ENCODE measurements at places on chromosomes 7 and 10. TPM values are rescaled to one million over a fixed set of nuclear protein-coding genes. Genes with fewer than 3 reads are reported as not detected.

Gene ZNF107
- 1.2 TPM for total RNA-seq

GRCh38 chr10:62813981-62814380 lies 2.2 kb downstream of the EGR2 start:
- peaks cover 10% of the 10 kb centered on the region for H3K27me3 ChIP-seq
- peaks cover 21% of the 10 kb centered on the region for H3K4me1 ChIP-seq
- no peak for DNase-seq
- no peaks in the 10 kb centered on the region for H3K36me3 ChIP-seq
- no peak overlapping the region for H3K27ac ChIP-seq

DNA sequence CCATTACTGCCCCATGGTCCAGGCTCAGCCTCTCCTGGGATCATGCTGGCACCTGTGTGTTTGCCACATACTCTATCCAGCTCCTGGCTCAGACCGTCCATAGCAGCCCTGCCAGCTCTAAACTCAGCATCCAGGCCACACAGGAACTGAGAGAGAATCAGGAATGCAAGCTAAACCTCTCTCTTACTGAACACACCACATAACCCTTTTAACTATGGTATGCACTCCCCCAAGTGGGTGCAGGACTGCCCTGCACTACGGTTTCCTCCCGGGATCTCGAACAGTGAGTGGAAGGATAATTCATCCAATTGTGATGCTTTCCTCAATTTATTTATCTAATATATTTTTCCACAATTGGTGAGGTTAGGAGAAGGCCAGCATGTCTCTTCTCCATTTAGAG lies 17.1 kb upstream of the ZNF800 start:
- no peaks in the 10 kb centered on the region for H3K4me1 ChIP-seq
- no peak for DNase-seq
- H3K27me3 ChIP-seq: peaks cover 2% of the 10 kb centered on the region

GRCh38 chr10:11601670-11602069 lies 9.8 kb downstream of the USP6NL start:
- no peak overlapping the region for H3K4me3 ChIP-seq
- no peak overlapping the region for H3K27ac ChIP-seq

DNA sequence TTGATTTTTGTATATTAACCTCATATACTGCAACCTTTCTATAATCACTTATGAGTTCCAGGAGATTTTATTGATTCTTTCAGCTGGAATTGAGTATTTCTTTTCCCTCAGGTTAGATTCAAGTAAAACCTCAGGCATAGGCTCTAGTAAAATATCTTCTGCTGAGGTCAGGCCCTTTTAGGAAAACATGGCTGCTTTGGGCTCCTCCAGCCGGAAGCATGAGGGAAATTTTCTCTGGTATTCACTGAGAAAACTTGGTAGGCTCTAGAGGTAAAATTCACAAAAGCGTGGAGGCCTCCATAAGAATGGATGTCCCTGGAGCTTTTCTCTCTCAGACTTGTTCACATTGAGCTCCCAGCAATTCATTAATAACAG lies 56.7 kb downstream of the AKR1E2 start:
- no peaks in the 10 kb centered on the region for H3K27me3 ChIP-seq
- H3K36me3 ChIP-seq: no peaks in the 10 kb centered on the region
- no peak overlapping the region for H3K4me3 ChIP-seq

DNA sequence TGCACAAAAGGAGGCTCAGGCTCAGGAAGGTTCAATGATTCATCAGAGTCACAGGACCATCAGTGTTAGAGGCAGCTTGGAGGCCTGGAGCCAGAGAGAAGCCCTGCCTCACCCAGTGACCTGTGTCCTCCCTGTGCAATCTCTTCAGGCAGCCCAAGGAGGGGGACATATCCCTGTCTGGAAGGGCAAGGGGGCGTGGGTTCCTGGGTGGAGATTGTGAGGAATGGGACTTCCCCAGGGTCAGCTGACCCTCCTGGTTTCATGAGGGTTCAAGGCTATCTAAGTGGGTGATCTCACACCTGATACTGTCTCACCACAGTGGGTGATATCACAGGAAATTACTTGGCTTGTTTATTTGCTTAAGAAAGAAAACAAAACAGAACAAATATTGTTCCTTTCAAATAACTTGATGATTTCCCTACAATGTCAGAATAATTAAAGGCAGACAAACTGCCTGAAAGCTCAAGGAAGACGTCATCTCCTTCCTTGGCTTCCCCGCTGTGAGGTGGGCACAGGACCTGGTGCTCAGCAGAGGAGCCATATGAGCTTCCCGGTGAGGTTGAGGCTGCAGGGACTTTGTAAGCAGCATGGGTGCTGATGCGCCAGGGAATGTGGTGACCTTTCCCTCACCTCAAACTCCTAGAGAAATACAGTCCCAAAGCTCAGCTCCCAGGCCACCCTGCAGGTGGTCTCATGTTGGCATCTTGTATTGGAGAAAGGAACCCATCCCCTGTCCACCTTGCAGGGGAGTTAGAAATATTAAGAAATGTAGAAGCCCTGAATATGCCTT lies 763.2 kb downstream of the GRID1 start:
- no peaks in the 10 kb centered on the region for H3K4me1 ChIP-seq
- no peaks in the 10 kb centered on the region for H3K36me3 ChIP-seq
- no peak overlapping the region for H3K27ac ChIP-seq
- H3K4me3 ChIP-seq: no peak overlapping the region
- DNase-seq: no peak

- H3K4me3 ChIP-seq: no peak overlapping the region
- no peak overlapping the region for H3K27ac ChIP-seq
- no peak for DNase-seq
- H3K4me1 ChIP-seq: no peaks in the 10 kb centered on the region
Observed at GRCh38 chr7:149353739-149354504, 91.9 kb downstream of the ZNF783 start.

GRCh38 chr7:72413886-72414285 lies 1.7 kb upstream of the CALN1 start:
- H3K4me3 ChIP-seq: no peak overlapping the region
- no peak for DNase-seq
- no peaks in the 10 kb centered on the region for H3K4me1 ChIP-seq

DNA sequence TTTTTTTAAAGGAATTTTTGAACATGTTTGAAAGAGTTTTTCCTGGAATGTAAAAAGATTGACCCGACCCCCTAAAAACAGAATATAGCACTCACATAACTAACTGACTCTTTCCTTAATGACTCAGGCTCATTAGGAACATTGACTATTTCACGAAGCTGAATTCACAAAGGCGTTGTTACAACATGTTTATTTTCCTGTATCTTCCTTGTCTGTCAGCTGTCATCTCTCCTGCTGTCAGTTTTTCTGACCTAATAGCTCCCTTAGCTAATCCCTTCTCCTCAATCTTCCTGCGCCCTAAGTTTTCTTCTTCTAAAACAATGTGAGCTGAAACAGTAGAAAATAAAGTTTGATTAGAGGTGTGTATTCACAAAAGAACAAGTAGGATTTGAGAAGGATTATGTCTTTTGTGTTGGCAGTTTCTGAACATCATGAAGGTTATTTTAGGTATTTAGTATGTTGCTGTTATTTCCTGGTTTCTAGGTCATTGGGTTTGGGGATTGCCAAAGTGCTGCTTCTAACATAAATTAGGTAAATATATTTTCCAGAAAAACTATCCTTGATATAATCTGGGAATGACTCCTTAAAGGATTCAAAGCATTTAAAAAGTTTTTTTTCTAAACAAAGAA lies 4.6 kb upstream of the MDFIC start:
- H3K27me3 ChIP-seq: no peaks in the 10 kb centered on the region
- no peaks in the 10 kb centered on the region for H3K4me1 ChIP-seq
- no peaks in the 10 kb centered on the region for H3K36me3 ChIP-seq
- H3K27ac ChIP-seq: no peak overlapping the region
- H3K4me3 ChIP-seq: no peak overlapping the region

DNA sequence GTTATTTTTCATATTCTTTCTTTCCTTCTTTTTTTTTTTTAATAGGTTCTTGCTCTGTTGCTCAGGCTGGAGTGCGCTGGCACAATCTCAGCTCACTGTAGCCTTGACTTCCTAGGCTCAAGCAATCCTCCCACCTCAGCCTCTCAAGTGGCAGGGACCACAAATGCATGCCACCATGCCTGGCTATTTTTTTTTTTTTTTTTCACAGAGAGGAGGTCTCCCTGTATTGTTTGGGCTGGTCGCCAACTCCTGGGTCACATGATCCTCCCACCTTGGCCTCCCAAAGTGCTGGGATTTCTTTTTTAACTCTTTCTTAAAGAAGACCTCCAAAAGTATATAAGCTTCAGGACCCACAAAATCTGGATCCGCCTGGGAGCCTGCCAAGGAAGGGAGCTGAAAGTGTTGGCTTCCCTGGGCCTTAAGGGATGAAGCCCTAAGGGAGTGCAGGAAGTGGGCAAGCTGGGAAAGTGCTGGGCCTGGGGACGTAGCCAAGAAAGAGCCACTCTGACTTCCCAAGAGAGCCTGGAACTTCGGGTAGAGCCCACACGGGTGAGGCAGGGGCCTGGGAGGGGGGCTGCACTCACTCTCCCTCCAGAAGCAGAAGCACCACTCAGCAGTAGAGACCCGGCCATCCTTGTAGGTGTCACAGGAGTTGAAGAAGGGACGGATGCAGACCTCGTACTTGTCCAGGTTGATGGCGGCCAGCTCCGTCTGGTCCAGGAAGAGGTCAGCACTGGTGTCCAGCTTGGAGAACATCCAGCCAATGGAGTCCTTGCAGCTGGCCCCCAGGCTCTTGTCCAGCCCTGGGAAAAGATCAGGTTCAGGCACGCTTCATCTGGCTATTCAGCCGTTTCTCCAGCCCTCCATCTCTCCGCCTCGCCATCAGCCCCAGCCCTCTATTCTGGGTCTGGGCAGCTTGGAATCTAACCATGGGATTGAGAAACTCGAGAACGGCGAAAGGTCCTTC lies 21.8 kb downstream of the SPOCK2 start:
- H3K27ac ChIP-seq: no peak overlapping the region
- peaks cover 6% of the 10 kb centered on the region for H3K4me1 ChIP-seq
- no peaks in the 10 kb centered on the region for H3K36me3 ChIP-seq
- DNase-seq: no peak

DNA sequence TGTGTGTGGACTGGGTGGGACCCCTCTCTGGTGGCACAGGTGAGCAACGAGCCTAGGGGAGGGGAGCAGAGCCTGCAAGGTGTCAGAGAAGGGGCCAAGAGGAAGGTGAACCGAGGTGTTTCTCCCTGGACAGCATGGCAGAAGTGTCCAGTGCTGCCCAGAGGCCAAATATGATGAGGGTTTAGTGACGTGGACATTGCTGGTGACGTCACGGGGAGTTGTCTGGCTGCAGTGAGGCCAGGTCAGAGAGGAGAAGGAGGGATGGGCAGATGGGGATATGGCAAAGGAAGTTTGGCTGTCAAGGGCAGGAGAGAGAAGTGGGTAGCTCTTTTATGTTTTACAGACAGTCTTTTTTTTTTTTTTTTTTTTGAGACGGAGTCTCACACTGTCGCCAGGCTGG lies 2.6 kb upstream of the ZNF853 start:
- H3K4me3 ChIP-seq: no peak overlapping the region
- peaks cover 3% of the 10 kb centered on the region for H3K4me1 ChIP-seq
- no peak overlapping the region for H3K27ac ChIP-seq
- no peaks in the 10 kb centered on the region for H3K27me3 ChIP-seq
- DNase-seq: no peak

Gene HOXA11
- not detected for total RNA-seq

Gene SLC29A4
- total RNA-seq: 1.4 TPM

Gene PLCE1
- total RNA-seq: 11.5 TPM

GRCh38 chr7:148575640-148576411 lies 14.7 kb upstream of the C7orf33 start:
- DNase-seq: peak; percentile 58
- no peaks in the 10 kb centered on the region for H3K27me3 ChIP-seq
- H3K36me3 ChIP-seq: no peaks in the 10 kb centered on the region
- no peak overlapping the region for H3K4me3 ChIP-seq
- H3K4me1 ChIP-seq: no peaks in the 10 kb centered on the region

Gene YKT6
- 69.4 TPM for total RNA-seq

GRCh38 chr10:43906490-43906889 lies 257.8 kb upstream of the ZNF32 start:
- H3K4me3 ChIP-seq: no peak overlapping the region
- H3K27me3 ChIP-seq: no peaks in the 10 kb centered on the region
- no peak for DNase-seq
- H3K27ac ChIP-seq: peak overlapping the region; percentile 20
- H3K36me3 ChIP-seq: no peaks in the 10 kb centered on the region

DNA sequence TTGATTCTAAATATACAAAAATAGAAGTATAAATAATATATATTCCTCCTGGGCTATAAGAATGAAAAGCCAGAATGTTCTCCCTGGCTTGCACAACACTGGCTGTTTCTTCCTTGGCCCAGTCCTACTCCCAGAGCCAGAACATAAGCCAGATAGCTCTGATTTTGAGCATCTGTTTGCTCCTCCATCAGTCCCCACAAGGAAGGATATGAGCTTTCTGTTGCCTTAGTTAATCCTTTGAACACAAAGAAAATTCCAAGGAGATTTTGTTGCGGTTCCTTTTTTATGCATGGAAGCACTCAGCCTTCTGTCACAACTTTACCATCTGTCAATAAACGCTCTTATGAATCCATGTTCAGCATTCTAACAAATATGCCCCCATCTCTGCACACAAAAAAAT lies 361.8 kb downstream of the IPMK start:
- no peak overlapping the region for H3K27ac ChIP-seq
- no peaks in the 10 kb centered on the region for H3K36me3 ChIP-seq
- no peak overlapping the region for H3K4me3 ChIP-seq

GRCh38 chr10:12177642-12178041 lies 18.0 kb downstream of the NUDT5 start:
- H3K36me3 ChIP-seq: peaks cover 87% of the 10 kb centered on the region
- H3K4me3 ChIP-seq: no peak overlapping the region
- no peak for DNase-seq
- no peaks in the 10 kb centered on the region for H3K27me3 ChIP-seq
- no peak overlapping the region for H3K27ac ChIP-seq

Gene ADAM22
- total RNA-seq: 0.86 TPM

DNA sequence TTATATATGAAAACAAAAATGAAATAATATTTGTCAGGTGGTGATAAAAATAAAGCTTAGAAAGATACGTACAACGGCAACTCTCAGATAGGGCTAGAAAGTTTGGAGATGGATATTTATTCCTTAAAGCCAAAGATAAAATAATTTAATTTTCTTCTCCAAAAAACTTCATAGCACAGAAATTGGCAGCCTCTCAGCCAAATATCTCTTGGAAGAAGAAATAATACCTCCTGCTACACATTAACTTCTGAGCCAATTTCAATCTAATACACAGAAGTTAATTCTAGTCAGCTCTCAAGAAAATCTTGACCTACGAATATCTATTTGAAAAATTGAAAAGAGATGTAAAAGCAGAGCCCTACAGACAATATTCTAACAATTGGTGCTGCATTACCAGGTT lies 122.4 kb downstream of the TES start:
- H3K4me3 ChIP-seq: no peak overlapping the region
- no peaks in the 10 kb centered on the region for H3K27me3 ChIP-seq
- DNase-seq: no peak
- H3K27ac ChIP-seq: no peak overlapping the region
- H3K36me3 ChIP-seq: no peaks in the 10 kb centered on the region
- no peaks in the 10 kb centered on the region for H3K4me1 ChIP-seq

GRCh38 chr10:15321431-15322341 lies 49.4 kb downstream of the FAM171A1 start:
- H3K27ac ChIP-seq: no peak overlapping the region
- no peaks in the 10 kb centered on the region for H3K27me3 ChIP-seq
- no peak overlapping the region for H3K4me3 ChIP-seq
- H3K36me3 ChIP-seq: no peaks in the 10 kb centered on the region
- DNase-seq: no peak
- no peaks in the 10 kb centered on the region for H3K4me1 ChIP-seq
